A673 (cell line): ENCODE measurements at places on chromosomes 11 and 22.

GRCh38 chr22:26122920-26123468 lies 46.3 kb upstream of the SEZ6L start:
- peak; percentile 7 for DNase-seq

- no peak for DNase-seq
These were observed 22.6 kb upstream of the OR56B1 start for GRCh38 chr11:5713695-5714094.

DNA sequence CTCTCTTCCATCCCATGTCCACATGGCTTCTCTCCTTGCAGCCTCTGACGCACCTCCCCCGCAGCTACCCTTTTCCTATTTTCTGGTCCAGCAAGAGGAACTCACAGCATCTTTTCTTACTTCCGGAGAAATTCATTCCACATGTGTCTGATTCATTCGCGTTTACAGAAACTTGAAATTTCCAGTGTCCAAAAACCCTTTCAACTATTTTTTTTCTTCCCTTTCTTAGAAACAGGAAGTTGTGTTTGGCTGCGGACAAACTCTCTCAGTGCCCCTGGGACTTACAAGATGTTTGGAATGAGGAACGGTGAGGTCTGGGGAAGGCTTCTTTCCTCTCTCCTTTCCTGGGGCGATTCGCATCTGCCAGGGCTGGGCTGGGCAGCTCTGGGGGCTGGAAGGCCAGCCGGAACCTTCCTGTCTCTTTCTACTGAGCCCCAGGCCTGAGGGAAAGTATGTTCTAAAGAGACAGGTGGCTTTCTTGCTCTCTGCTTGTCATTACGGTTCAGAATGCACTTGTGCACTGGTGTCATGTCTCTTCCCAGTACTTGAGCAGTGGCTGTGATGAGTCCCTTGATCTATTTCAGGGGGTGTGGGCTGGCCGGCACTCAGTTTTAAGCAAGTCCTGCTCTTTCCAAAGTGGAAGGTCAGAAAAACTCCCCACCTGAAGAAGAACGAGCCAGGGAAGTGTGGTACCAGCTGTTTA lies 27.5 kb downstream of the ADAMTS8 start:
- no peak for DNase-seq

GRCh38 chr11:85310479-85310878 lies 316.7 kb downstream of the DLG2 start:
- DNase-seq = no peak
